ENCODE measurements at places on chromosomes 4 and X. TPM values are rescaled to one million over a fixed set of nuclear protein-coding genes. Genes with fewer than 3 reads are reported as not detected.

The MSX1 gene
- total RNA-seq, result 12.3 TPM

The NAA15 gene
- total RNA-seq, result 21.7 TPM

The UGT8 gene
- total RNA-seq, result 10.4 TPM

The SLC10A7 gene
- 29.9 TPM for total RNA-seq

The VEGFC gene
- 58.7 TPM for total RNA-seq

The SLC7A11 gene
- total RNA-seq, result 6.2 TPM

- DNase-seq, result no peak
Measured at GRCh38 chr4:142265536-142265935, 580.6 kb downstream of the INPP4B start.

GRCh38 chrX:21723084-21723483, 34.8 kb downstream of the SMPX start:
- peak; percentile 17 for DNase-seq

GRCh38 chrX:48522291-48522690, 683 bp downstream of the EBP start:
- DNase-seq, result no peak

DNA sequence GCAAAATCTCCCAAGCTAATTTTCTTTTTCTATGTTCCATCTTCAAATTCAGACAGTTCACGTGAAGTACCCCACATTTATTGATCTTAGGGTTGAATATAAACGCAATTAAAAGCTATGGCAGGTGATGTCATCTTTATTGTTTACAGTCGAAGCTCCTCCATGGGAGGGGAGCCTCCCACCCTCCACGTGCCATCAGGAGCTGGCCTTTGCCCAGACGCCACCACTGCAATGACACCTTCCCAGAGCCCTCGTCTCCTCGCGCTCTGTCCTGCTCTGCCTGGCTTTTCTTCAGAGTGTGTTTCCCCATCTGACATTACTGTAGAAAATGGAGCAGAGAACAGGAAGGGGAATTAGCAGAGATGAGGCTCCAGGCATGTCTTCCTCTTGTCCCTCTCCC, 18.8 kb upstream of the CYP4V2 start:
- no peak for DNase-seq

DNA sequence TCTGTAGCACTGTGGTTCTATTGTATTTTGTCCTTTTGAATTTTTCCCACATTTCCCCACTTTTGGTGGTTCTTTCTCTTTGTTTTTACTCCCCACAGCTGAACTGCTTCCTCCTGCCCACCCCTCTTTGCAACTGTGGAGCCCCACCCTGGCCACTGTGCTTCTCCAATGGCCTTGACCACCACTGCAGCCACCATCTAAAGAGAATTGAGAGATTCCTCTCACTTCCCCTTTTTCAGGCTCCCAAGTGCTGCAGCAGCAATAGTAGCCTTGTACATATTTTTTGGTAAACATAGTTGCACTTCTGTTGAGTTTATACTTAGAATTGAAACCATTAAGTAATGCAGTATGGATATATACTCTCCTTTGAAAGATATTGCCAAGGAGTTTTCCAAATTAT, 51.3 kb upstream of the FRMPD3 start:
- no peak for DNase-seq

- DNase-seq, result no peak
Measured at GRCh38 chrX:18616688-18617406, 55.1 kb downstream of the RS1 start.

- peak; percentile 46 for DNase-seq
Measured at GRCh38 chr4:1512738-1513660, 106.8 kb upstream of the NKX1-1 start.

DNA sequence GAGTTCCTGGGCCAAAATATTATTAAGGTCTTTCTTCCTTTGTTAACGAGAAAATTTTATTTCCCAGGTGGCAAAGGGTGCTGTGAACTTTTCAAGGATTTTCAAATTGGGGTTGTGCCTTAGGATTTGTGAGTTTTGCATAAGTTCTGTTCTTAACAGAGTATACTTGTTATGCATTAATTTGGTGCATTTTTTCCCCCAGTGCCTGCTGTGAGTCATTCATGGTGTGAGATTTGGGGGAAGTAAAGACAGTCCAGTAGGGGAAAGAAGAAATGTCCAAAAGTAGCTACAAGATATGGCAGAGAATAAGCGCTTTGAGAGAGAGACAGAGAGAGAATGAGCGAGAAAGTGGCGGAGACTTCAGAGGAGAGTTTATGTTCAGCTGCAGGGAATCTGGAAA, 239.2 kb downstream of the ARHGAP10 start:
- no peak for DNase-seq

- no peak for DNase-seq
Measured at GRCh38 chrX:106902684-106903083, 457 bp downstream of the RIPPLY1 start.

GRCh38 chrX:51144828-51145442, 187.7 kb upstream of the NUDT10 start:
- DNase-seq, result peak; percentile 9

DNA sequence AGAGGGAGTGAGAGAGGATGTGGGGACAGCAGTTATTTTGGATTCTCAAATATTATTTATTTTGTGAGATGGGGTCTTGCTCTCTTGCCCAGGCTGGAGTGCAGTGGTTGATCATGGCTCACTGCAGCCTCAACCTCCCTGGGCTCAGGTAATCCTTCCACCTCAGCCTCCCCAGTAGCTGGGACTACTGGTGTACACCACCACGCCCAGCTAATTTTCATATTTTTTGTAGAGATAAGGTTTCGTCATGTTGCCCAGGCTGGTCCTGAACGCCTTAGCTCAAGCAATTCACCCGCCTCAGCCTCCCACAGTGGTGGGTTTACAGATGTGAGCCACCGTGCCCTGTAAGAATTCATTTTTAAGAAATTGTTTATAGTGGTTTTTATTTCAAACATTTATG, 61.2 kb downstream of the FHDC1 start:
- DNase-seq, result no peak

GRCh38 chrX:138006180-138006579, 440.3 kb downstream of the ZIC3 start:
- no peak for DNase-seq

DNA sequence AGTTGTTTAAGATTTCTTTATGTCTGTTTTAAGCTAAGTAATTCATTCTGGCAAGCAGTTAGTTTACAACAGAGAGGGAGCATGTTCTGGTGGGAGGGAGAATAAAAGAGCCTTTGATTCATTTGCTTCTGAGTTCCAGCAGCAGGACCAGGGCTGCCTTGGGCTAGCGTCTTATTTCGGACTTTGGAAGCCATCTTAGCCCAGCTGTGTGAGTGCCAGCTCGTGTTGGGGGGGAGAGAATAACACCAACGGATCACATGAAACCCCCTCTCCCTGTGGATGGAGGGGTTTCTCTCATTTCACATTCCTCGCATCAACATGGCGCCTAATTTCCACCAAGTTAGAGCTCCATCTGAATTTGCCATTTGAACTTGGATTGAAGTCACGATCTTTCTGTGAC, 7.4 kb downstream of the GAB1 start:
- DNase-seq, result no peak

DNA sequence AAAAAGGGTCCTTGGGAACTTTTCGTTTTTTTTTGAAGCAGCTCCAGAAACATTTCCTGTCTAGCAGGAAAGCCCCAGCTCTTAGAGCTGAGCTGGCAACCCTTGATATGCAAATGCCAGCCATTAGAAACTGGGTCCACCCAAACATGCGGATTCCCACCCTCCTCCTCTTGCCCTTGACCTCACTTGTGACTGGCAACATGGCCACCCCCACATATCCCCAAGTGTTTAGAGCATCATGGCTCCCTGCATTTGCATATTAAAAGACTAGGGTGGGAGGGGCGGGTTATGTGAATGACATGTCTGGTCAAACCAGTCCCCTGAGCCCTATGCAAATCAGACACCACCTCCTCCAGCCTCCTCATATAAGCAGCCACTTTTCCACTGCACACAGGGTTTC, 671.1 kb downstream of the FAT4 start:
- DNase-seq, result peak; percentile 23

GRCh38 chr4:145828802-145829485, 109.7 kb downstream of the ZNF827 start:
- DNase-seq, result no peak

DNA sequence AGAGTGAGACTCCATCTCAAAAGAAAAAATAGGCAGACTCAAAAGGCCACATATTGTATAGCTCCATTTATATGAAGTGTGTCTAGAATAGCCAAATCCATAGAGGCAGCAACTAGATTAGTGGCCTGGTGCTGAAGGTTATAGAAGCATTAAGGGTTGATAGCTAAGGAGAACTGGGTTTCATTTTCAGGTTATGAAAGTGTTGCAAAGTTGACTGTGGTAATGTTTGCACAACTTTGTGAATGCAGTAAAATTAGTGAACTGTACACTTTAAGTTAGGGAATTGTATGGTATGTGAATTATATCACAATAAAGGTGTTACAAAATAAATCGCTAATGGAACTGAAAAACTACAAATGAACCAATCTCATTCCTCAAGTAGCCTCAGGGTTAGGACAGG, 28.3 kb downstream of the TXLNG start:
- no peak for DNase-seq

GRCh38 chr4:141645611-141646340, 9.4 kb downstream of the IL15 start:
- no peak for DNase-seq

DNA sequence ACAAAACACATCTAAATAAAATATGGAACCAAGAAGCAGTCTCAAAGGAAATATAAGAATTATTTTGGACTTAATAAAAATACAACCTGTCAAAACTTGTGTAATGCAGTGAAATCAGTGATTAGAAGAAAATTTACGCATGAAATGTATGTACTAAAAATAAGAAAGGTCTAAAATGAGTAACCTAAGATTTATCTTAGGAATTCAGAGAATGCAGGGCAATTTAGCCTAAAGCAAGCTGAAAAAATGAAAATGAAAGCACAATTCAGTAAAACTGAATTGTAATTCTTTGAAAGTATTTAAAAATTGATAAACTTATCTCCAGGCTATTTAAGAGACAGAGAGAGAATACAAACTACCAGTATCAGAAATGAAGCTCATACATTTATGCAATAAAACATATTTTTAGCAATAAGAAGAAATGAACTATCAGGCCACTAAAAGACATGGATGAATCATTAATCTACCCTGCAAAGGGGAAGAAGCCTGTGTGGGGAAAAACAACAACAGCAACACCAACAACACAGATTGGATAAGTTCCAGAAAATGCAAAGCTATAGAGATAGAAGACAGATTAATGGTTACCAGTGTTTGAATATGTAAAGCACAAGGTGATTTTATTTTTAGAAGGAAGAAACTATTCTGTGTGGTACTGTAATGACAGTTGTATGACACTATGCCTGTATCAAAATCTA, 442.0 kb upstream of the ADGRL3 start:
- no peak for DNase-seq

DNA sequence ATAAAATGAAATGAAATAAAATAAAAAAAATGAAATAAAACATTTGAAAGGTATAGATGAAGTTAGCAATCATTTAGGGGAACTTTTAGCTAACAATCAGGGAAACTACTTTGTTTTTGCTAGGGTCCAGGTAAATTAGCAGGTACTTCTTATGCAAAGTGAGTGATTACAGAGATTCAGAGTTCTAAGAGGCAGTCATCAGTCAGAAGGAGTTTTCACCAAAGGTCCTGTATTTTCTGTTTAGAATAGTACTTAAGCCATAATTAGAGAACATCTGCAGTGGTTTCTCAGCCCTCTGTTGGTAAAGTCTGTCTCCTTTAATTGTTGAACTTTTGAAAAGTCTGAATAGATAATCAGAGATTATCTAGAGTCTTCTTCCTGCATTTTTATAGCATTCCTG, 50.6 kb downstream of the STIM2 start:
- no peak for DNase-seq

DNA sequence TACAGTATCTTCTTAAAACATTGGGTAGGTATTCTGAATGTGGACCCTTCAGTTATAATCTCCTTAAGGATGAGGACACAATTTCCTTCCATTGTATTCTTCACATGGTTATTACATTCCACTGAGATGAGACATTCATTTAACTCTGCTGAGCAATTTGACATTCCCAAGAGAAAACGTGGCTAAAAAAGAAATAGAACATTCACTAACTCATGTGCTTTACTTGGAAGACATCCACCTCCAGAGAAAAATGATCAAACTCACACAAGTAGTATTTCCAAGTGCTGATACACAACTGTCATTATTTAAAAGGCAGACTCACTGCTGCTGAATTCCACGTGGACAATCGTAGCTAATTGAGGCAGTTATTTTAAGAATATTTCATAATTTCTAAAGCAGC, 227.9 kb upstream of the ANKRD50 start:
- DNase-seq, result no peak

DNA sequence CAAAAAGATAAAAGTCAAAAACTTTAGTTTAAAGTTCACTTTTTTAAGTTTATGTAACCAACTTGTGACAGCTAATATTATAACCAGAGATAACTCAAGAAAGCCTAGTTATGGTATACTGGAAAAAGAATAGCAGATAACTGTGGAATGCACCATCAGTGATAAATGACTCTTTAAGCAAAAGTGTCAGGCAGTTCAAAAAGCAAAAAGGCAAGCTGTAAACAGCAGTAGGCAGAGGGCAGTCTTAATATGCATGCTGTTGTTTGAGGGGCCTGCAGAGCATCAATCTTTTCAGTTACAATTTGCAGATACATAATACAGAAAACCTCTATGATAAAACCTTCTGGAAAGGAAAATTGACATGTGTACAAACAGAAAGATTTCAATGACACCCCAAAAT, 81.8 kb upstream of the JADE1 start:
- DNase-seq, result no peak

DNA sequence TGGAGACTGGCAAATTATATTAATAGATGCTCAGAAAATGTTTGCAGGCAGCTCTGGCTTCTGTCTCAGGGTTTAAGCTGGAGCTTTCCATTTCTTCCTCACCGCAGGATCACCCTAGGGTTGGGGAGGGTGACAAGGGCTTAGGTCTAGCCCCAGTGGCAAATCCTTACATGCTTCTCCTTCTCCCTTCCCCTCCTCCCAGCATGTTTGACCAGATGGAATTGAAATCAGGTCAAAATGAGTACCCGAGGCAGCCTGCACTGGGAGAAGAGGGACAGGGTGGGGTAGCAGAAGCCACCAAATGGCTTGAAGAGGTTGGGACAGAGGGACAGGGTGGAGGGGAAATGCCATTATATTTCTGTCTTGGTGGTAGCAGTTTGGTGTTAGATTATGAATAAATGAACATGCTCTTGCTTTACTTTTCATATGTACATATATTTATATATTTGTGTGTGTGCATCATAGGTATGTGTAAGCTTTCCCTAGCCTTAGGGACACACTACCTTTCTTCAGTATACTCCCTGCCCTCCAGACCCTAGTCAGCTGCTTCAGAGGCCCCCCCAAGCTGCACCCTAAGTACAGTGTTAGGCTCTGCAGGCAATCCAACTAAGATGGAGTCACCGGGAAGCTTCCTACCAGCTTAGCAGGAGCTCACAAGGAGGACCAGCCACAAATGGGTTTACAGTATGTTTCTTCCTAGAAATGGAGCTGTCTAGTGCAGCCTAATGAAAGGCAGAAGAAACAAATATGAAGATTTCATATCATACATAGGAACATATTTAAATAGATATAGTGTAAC, 1.8 kb downstream of the TMEM35A start:
- DNase-seq, result no peak

DNA sequence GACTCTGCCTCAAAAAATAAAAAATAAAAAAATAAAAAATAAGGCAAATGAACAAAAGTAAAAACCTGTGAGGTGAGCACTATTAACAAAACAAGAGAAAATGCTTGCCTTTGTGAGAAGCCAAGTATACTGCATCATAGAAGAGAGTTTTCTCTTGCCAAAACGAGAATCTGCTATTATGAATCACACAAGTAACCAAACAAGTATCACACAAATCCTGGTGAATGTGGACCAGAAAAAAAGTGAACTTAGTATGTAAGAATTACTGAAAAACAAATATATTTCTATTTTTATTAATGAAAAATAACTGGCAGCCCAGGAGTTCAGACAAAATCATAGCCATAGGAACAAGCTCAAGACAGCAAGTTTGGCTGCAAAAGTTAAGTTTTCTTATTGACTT, 193.5 kb downstream of the PDGFC start:
- DNase-seq, result no peak

Measured in thyroid gland (tissue), 4 donors.